Activated T-helper 17 cell treated with anti-CD3 and anti-CD28 coated beads, Interleukin-2, amount 50 U/mL, for 72 hours (primary cell): ENCODE measurements at places on chromosomes 3 and 15.

- H3K36me3 ChIP-seq, result peaks cover 29% of the 10 kb centered on the region
- H3K4me1 ChIP-seq, result peaks cover 50% of the 10 kb centered on the region
- H3K27me3 ChIP-seq, result no peaks in the 10 kb centered on the region
- H3K27ac ChIP-seq, result peak overlapping the region; percentile 82
- peak overlapping the region; percentile 87 for H3K4me3 ChIP-seq
- peak; percentile 60 for ATAC-seq
These were observed 24.6 kb upstream of the SACM1L start for GRCh38 chr3:45664578-45664977.

DNA sequence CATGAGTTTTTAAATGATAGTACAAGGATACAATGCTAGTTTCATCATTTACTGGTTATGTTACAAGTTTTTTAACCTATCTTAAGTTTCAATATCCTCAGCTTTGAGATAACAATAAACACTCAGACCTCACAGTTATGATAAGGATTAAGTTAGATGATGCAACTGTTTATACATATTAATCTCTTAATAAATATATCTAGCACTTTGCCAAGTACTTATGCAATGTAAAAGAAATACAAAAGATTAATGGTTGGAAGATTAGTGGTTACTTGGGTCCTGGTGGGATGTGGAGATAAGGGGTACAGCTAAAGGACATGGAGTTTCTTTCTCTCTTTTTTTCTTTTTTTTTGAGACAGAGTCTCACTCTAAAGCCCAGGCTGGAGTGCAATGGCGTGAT, 12.0 kb downstream of the SPPL2A start:
- no peaks in the 10 kb centered on the region for H3K27me3 ChIP-seq
- no peak overlapping the region for H3K27ac ChIP-seq
- peaks cover 14% of the 10 kb centered on the region for H3K4me1 ChIP-seq
- no peak for ATAC-seq
- peaks cover 76% of the 10 kb centered on the region for H3K36me3 ChIP-seq

DNA sequence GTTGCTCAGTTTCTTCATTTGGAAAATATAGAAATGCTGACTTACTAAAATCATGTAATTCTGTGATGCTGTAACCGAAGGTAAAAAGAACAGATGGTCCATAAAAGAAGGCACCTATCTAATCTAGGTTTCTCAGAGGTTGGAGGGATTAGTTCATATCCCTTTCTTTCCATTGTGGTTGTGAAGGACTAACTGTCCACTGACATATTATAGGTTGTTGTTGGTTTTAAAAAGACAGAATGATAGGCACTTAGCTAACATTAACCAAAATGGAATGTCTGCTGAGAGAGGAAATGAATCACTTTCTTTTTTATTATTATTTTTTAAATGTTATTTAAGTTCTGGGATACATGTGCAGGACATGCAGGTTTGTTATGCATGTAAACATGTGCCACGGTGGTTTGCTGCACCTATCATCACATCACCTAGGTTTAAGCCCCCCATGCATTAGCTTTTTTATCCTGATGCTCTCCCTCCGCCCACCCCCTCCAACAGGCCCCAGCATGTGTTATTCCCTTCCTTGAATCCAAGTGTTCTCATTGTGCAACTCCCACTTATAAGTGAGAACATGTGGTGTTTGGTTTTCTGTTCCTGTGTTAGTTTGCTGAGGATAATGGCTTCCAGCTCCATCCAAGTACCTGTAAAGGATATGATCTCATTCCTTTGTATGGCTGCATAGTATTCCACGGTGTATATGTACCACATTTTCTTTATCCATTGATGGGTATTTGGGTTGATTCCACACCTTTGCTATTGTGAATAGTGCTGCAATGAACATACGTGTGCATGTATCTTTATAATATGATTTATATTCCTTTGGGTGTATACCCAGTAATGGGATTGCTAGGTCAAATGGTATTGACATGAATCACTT, 45.8 kb downstream of the ALDH1A2 start:
- no peak for ATAC-seq
- no peaks in the 10 kb centered on the region for H3K36me3 ChIP-seq
- no peaks in the 10 kb centered on the region for H3K4me1 ChIP-seq
- no peak overlapping the region for H3K4me3 ChIP-seq

GRCh38 chr15:42363487-42363886, 4.2 kb downstream of the CAPN3 start:
- H3K4me1 ChIP-seq, result no peaks in the 10 kb centered on the region
- no peaks in the 10 kb centered on the region for H3K36me3 ChIP-seq
- H3K4me3 ChIP-seq, result no peak overlapping the region
- no peak overlapping the region for H3K27ac ChIP-seq
- no peak for ATAC-seq
- no peaks in the 10 kb centered on the region for H3K27me3 ChIP-seq

DNA sequence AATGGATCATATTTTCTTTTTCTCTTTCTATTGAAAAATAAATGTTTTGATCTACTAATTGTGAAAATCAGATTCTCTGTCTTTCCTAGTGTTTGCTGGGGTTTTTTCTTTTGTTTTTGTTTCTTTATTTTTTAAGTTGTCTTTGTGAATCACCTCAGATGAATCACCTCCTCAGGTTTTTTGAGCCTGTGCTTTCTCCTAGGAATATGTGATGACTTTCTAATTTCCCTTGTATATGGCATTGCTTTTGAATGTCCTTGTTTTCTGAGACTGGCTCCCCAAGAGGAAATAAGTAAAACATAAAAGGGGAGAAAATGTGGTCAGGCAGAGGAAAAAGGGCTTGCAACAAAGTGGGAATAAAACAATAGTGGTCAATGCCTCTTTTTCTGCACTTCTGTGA, 750.0 kb downstream of the ZPLD1 start:
- H3K4me3 ChIP-seq, result no peak overlapping the region
- no peaks in the 10 kb centered on the region for H3K27me3 ChIP-seq
- H3K36me3 ChIP-seq, result no peaks in the 10 kb centered on the region
- no peak for ATAC-seq
- no peaks in the 10 kb centered on the region for H3K4me1 ChIP-seq
- no peak overlapping the region for H3K27ac ChIP-seq

- ATAC-seq, result no peak
- H3K4me3 ChIP-seq, result no peak overlapping the region
- H3K27me3 ChIP-seq, result peaks cover 29% of the 10 kb centered on the region
- no peaks in the 10 kb centered on the region for H3K36me3 ChIP-seq
- H3K27ac ChIP-seq, result no peak overlapping the region
- peaks cover 8% of the 10 kb centered on the region for H3K4me1 ChIP-seq
These were observed 11.4 kb upstream of the IGDCC3 start for GRCh38 chr15:65389226-65389625.

- H3K27ac ChIP-seq, result no peak overlapping the region
- ATAC-seq, result no peak
- peak overlapping the region; percentile 40 for H3K4me3 ChIP-seq
- no peaks in the 10 kb centered on the region for H3K36me3 ChIP-seq
- H3K4me1 ChIP-seq, result no peaks in the 10 kb centered on the region
These were observed 816 bp upstream of the ACAN start for GRCh38 chr15:88802250-88802990.

- H3K27ac ChIP-seq, result no peak overlapping the region
- no peaks in the 10 kb centered on the region for H3K36me3 ChIP-seq
- H3K4me1 ChIP-seq, result no peaks in the 10 kb centered on the region
- H3K4me3 ChIP-seq, result no peak overlapping the region
- peaks cover 39% of the 10 kb centered on the region for H3K27me3 ChIP-seq
- ATAC-seq, result no peak
These were observed 1.9 kb downstream of the ADAMTS9 start for GRCh38 chr3:64685800-64686445.

- no peak overlapping the region for H3K27ac ChIP-seq
- no peaks in the 10 kb centered on the region for H3K4me1 ChIP-seq
- no peaks in the 10 kb centered on the region for H3K27me3 ChIP-seq
- H3K4me3 ChIP-seq, result no peak overlapping the region
- no peaks in the 10 kb centered on the region for H3K36me3 ChIP-seq
- no peak for ATAC-seq
These were observed 118.1 kb upstream of the MEIS2 start for GRCh38 chr15:37218351-37218916.

GRCh38 chr3:105649480-105649879, 219.3 kb downstream of the CBLB start:
- H3K4me3 ChIP-seq, result no peak overlapping the region
- no peak for ATAC-seq
- H3K4me1 ChIP-seq, result peaks cover 5% of the 10 kb centered on the region
- no peaks in the 10 kb centered on the region for H3K36me3 ChIP-seq
- H3K27me3 ChIP-seq, result no peaks in the 10 kb centered on the region

DNA sequence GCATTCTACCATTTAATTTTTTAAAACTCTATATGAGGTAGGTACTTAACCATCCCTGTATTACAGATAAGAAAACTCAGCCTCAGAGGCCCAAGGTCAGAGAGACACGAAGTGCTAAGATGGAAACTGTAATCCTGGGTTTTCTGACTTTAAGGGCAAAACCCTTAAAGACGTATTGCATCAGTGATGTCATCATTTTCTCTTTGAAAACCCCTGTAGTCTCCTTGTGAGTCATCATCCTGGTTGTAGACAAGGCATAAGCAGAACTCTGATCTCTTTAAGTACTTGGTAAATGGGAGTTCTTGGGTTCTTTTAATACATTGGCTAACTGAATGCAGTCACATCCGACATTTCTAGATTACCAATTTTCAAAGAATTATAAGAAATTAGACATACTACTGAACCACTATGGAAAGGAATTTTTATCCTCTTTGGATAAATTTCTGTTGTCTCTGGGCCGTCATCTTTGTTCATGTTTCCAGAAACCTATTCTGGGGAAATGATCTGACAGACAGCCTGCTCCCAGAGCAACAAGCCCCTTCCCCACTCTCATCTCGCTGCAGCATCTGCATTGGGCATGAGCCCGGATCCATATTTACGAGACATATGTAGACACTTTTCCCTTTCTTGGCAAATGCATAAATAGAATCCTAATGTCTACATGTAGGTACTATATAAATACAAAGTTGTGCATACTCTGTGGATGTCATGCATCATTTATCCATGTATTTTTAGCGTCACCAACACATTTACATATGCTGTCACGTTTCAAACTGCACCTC, 48.7 kb upstream of the MDFIC2 start:
- H3K27ac ChIP-seq, result no peak overlapping the region
- ATAC-seq, result peak; percentile 55
- no peaks in the 10 kb centered on the region for H3K27me3 ChIP-seq
- H3K36me3 ChIP-seq, result no peaks in the 10 kb centered on the region
- no peak overlapping the region for H3K4me3 ChIP-seq

GRCh38 chr3:133833267-133833666, 27.7 kb downstream of the SRPRB start:
- peaks cover 3% of the 10 kb centered on the region for H3K27me3 ChIP-seq
- no peak overlapping the region for H3K4me3 ChIP-seq
- H3K27ac ChIP-seq, result no peak overlapping the region
- ATAC-seq, result no peak
- H3K4me1 ChIP-seq, result no peaks in the 10 kb centered on the region
- no peaks in the 10 kb centered on the region for H3K36me3 ChIP-seq

DNA sequence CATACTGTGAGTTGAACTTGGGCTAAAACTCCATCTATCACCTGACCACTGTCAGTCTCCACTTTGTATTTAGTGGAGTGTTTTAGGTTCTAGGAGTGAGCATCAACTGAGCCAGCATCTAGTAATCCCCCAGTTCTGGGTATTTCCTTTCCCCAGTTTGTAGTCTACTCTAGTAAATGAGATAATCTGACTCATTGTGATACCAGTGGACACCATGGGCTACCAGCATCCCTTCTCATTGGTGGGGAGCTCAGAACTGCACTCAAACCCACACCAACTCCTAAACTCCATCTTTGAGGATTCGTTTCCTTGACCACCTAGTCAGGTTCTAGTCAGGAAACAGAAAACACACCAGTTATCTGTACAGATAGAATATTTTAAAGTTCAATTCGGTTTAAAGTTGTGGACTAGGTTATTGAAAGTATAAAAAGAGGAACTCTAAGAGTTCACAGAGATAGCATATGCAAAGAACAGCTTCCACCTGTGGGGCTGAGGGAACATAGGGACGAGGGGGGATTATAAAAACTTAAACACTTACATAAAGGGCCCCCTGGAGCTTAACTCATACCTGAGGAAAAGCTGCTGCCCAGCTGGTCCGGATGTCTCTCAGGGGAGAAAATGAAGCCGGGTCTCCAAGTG, 36.0 kb downstream of the LEO1 start:
- peaks cover 10% of the 10 kb centered on the region for H3K4me1 ChIP-seq
- no peaks in the 10 kb centered on the region for H3K27me3 ChIP-seq
- H3K27ac ChIP-seq, result peak overlapping the region; percentile 55
- ATAC-seq, result peak; percentile 81
- no peak overlapping the region for H3K4me3 ChIP-seq
